ENCODE measurements at places on chromosomes 12 and 14.

DNA sequence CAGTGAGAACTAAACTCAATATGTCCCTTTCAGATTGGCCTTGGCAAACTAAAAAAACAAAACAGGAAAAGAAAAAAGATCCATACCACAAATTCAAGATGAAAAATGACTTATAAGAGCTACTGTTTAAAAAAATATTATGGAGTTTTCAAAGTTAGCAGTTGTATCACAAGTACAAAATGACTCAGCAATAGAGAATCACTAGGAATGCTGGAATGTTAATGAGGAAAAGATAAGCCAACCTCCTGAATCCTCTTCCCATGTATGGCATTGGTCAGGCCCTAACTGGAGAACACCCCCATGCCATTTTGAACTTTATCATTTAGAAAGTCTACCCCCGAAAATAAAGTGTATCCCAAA, 62.2 kb downstream of the PPP1R36 start:
- peak; percentile 94 for DNase-seq

- DNase-seq = peak; percentile 62
These were observed 107.8 kb downstream of the DUSP6 start for GRCh38 chr12:89244536-89244935.

DNA sequence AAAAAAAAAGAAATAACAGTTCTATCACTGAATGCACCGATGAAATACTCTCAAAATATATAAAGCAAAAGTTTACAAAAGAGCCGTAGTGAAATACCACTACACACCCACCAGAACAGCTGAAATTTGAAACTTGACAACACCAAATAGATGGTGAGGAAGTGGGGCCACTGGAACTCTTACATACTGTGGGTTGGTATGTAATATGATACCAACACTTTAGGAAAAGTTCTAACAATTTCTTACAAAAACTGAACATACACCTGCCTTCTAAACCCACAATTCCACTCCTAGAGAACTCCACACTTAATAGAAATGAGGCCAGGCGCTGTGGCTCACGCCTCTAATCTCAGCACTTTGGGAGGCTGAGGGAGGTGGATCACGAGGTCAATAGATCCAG, 14.1 kb downstream of the EIF5 start:
- DNase-seq = peak; percentile 52

DNA sequence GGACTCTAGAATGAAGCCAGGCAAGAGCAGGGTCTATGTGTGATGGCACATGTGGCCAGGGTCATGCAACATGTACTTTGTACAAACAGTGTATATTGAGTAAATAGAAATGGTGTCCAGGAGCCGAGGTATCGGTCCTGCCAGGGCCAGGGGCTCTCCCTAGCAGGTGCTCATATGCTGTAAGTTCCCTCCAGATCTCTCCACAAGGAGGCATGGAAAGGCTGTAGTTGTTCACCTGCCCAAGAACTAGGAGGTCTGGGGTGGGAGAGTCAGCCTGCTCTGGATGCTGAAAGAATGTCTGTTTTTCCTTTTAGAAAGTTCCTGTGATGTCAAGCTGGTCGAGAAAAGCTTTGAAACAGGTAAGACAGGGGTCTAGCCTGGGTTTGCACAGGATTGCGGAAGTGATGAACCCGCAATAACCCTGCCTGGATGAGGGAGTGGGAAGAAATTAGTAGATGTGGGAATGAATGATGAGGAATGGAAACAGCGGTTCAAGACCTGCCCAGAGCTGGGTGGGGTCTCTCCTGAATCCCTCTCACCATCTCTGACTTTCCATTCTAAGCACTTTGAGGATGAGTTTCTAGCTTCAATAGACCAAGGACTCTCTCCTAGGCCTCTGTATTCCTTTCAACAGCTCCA, 39.6 kb downstream of the DAD1 start:
- DNase-seq = no peak

DNA sequence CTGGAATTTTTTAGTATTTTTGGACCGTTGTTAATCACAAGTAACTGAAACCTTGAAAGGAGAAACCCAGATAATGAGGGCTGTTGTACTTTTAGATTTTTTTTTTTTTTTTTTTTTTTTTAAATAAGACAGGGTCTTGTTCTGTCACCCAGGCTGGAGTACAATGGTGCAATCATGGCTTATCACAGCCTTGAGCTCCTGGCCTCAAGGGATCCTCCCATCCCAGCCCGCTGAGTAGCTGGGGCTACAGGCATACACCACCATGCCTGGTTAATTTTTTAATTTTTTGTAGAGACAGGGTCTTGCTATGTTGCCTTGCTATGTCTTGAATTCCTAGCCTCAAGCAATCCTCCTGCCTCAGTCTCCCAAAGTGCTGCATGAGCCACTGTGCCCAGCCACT, 211.6 kb downstream of the SYNE2 start:
- DNase-seq = no peak

GRCh38 chr12:108201808-108202207, 72.7 kb downstream of the WSCD2 start:
- no peak for DNase-seq

DNA sequence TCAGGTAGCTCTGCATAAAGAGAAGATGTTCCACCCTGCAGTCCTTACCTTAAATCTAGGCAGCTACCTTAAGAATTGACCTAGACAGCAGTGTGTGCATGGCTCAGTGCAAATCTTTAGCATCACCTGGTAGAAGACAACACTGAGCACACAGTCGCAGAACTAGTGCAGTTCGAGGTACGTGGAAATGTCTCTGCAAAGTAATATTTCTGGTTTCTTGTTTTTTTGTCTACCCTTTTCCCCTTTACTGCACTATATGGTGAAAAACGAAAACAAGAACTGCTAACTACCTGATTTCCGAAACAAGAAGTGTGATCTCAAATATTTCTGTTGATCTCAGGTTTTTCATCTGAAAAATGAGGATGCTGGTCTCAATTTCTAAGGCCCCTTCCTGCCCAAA, 82.5 kb downstream of the ETV6 start:
- no peak for DNase-seq

Measured in EH (cell line).